Activated CD4-positive, alpha-beta memory T cell treated with anti-CD3 and anti-CD28 coated beads for 36 hours (primary cell): ENCODE measurements at places on chromosomes 1 and 21.

DNA sequence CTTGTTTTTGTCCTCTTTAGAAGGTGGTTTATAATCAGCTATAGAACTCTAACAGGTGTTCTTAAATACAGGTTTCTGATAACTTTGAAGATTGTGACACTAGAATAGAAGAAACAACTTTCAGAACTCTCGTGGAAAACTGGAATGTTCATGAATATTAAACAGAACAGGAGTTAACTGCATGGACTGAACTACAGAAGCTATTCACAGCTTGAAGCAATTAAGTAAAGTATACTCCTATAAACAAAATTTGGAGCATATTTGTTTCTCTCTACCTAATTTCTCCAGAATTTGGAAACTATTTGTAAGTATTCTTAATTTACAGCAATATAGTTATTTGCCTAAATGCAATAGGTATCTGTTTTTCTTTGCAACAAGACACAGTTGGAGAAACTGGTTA is 824.8 kb downstream of the ADGRL2 start:
- no peak for DNase-seq

- no peak for DNase-seq
These were observed 3.2 kb upstream of the ADIPOR1 start for GRCh38 chr1:202961220-202961880.

GRCh38 chr1:53273526-53273925 is 35.2 kb upstream of the MAGOH start:
- no peak for DNase-seq

GRCh38 chr1:215963040-215963439 is 395.9 kb downstream of the KCTD3 start:
- DNase-seq: no peak

DNA sequence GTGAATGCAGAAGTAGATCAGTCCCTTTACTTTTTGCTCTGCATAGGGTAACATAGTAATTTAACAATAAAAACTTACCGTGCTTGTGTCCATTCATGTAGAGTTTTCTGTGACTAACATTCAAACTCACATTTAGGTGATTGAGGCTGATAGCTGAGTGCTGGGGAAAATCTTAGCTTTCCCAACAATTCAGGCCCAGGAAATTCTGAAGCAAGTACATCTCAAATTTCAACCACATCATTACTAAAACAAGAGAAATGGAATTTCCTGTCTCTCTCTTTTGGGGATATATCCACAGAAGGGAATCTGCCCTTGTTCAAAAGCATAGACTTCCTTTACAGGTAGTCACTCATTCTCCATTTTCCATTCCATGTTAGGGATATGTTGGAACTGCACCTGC is 33.1 kb upstream of the C1orf146 start:
- no peak for DNase-seq

GRCh38 chr1:33015216-33015615 is 21.5 kb downstream of the AK2 start:
- DNase-seq: no peak

DNA sequence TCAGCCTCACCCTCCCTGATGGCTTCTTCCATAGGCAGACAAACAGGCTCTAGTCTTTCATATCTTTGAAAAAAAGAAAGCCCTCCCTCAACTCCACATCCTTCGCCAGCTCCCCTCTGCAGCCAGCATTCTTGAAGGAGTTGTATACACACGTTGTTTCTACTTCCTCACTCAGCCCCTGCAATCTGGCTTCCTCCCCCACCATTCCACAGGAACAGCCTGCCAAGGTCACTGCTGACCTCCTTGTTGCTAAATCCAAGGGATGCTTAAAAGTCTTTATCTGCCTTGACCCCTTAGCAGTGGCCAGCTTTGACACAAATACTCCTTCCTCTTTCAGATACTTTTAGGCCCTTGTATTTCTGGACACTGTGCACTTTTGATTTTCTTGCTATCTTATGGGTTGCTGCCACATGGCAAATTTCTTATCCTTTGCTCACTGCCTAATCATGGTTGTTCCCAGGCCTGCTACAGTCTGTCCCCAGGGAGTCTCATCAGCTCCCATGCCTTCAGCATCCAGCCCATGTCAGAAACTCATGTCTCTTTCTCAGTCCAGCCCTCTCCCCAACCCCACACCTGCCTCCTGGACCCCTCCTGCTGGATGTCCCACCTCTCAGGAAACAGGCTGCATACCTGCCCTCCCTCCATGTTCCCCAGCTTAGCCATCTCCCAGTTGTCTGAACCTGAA is 8.3 kb downstream of the FAM229A start:
- DNase-seq: no peak

DNA sequence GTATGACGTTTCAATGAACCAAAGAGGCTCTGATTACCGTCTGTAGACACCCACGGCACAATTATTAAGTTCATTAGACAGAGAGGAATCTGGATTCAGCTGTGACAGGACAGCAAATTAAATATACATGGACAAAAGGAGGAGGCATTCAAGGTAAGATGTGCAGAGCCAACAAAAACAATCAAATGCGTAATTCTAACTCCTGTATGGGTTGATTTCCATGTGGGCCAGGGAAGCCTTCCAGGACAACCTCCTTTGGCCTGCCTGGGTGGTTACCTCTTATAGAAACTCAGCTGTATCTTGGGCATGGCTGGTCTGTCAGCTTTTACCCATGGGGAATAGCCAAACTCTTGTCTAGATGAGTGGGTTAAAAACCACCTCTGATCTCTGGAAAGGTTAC is 43.8 kb downstream of the CCN1 start:
- DNase-seq: no peak

DNA sequence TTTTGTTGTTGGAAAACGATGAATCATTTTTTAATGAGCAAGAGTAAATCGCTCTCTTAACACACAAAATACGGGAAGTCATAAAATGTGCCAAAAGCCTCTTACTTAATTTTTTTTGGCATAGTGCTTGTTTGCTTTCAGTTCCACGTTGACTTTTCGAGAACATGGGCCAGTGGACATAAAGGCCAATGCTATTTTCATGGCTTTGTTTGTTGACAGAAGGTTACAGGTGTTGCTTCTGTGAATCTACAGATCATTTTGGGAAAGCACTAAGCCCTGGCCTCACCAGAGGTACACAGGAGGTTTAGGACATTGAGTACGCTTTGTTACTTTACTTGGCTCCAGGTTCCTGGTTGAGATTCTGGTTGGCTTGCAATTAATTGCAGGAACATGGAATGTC is 199.4 kb upstream of the HMCN1 start:
- no peak for DNase-seq

DNA sequence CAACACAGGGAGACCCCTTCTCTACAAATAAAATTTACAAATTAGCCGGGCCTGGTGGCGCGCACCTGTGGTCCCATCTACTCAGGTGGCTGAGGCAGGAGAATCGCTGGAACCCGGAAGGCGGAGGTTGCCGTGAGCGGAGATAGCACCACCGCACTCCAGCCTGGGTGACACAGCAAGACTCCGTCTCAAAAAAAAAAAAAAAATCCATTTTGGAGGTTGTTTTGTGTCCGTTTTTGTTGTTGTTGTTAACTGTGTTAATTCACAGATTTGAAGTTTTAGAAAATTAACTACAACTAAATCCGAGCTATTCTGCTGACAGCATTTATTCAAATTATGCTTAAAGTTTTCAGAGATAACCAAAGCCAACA is 618 bp downstream of the CLCC1 start:
- peak; percentile 61 for DNase-seq

GRCh38 chr1:55888685-55889317 is 673.6 kb upstream of the USP24 start:
- no peak for DNase-seq

GRCh38 chr1:226433341-226433720 is 25.4 kb upstream of the PARP1 start:
- DNase-seq: no peak

- peak; percentile 58 for DNase-seq
These were observed 5.5 kb upstream of the AGTRAP start for GRCh38 chr1:11730429-11730891.

DNA sequence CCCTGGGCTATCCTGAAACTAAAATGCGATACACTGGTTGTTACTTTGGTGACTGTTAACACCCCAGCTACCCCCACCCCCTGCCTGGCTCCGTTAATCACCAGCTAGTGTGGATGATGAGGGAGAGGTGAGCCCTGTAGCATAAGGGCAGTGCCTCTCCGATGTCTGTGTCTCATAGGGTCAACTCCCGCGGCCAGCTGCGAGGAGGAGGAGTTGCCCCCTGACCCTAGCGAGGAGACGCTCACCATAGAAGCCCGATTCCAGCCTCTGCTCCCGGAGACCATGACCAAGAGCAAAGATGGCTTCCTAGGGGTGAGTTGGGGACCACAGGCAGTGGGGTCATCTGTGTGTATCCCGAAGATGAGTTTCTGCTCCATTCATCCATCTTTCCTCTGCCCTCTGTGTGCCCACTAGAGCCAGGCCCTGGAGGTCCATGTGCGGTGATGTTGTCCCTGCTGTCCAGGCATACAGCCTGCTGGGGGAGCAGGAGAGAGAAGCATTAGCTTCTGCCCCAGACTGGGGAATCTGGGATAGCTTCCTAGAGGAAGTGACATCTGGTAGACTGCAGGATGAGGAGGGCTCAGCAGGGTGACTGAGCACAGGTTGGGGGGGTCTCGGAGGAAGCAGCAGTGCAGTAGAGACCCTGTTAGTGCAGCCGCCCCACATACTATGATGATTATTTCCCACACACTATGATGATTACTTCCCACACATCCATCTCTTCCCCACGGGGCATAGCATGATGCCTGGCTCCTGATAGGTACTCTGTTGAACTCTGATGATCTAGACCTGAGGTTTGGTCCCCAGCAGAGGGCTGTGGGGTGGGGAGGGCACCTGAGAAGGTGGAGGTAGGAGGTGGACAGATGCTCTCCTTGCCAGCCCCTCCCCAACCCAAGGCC is 5.2 kb downstream of the SELENON start:
- no peak for DNase-seq

DNA sequence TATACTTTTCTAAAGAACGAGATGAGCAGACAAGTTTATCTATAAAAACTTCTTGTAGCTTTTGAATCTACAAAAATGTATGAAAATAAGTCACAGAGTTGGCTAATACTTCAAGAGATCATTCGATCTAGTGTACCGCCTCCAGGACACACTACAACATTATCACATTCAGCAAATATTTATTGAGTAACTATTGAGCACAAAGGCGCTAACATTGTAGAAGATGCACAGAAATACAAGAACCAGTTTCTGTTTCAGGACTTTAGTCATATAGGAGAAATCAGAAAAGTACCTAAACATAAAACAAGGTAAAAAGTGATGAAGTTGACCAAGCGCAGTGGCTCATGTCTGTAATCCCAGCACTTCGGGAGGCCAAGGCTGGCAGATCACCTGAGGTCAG is 20.6 kb downstream of the WASF2 start:
- DNase-seq: no peak

DNA sequence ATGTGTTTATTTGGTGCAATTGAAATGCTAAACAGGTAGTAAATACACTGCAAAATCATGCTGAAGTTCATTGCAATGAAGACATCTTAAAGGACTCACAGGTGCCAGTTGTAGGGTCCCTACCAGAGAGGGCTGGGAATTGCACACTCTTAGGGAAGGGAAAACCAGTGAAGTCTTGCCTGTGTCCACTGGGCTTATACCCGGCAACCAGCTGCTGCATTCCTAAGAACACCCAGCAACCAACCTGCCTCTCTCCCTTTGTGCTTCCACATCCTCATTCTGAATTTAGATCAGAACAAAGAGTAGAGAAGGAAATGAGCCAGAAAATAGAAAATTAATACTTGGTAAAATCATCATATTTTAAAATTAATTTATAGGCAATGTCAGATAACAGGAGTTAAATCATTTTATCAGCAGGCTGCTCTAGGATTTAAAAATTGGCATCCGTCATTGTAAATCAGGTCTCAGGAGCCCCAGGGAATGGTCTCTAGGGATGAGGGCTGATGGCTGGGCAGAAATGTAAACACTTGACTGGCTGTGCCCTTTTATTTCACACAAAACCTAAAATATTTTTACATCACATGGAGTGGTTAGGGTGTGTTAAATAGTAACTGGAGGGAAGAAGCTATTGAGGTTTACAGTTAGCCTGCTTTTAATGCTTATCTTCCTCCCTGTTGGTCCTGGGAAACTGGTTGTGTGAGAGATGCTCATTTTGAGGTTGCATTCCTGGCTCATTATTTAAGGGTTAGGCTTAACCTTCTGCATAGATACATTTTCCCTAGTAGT is 31.3 kb downstream of the PTGFRN start:
- DNase-seq: no peak

- DNase-seq: no peak
These were observed 60.0 kb downstream of the BACE2 start for GRCh38 chr21:41228006-41228370.

- DNase-seq: no peak
These were observed 69.7 kb upstream of the WNT4 start for GRCh38 chr1:22212400-22213233.

DNA sequence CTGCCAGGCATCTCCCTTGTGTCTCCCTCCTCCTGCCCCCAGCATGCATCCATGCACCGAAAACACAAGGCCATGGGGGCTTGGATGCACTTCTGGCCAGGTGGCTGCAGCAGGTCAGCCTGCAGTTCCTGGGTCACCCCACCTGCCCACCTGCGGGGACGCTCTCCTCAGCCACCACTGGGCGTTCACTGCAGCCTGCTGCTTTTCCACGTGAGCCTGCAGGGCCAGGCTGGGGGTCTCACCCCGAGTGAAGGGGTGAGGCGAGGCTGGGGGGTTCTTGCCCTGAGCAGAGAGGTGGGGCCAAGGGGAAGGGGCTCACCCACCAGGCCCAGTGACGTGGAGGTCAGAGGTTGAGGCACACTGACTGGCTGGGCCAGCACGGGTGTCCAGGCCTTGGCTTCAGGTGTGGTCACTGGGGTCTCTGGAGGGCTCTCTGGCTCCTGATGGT is 64.6 kb downstream of the WNT9A start:
- peak; percentile 6 for DNase-seq

DNA sequence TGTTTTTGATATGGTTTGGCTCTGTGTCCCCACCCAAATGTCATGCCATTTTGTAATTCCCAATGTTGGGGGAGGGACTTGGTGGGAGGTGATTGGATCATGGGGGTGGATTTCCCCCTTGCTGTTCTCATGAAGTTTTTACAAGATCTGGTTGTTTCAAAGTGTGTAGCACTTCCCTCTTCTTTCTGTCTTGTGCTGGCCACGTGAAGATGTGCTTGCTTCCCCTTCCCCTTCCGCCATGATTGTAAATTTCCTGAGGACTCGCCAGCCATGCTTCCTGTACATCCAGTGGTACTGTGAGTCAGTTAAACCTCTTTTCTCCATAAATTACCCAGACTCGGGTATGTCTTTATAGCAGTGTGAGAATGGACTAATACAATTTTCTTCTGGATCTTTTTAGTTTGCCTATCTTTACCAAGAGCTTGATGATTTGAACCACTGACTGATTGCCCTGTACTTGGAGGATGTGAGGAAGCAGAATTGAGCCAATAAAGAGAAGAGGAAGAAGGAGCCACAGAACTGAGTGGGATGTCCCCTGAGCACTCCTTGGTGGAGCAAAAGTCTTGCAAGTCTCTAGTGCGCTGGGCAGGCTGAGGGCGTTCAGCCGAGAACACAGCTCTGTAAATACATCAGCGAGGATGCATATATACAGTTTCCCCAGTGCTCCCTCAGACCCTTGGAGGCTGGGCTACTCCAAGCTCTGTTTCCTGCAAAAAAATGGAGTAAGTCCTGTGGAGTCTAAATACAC is 102.6 kb downstream of the CYYR1 start:
- DNase-seq: no peak

- DNase-seq: no peak
These were observed 339.6 kb upstream of the DPYD start for GRCh38 chr1:98260412-98260811.

- DNase-seq: no peak
These were observed 17.2 kb downstream of the GPR3 start for GRCh38 chr1:27409669-27410068.

- DNase-seq: no peak
These were observed 8.2 kb downstream of the MUL1 start for GRCh38 chr1:20499718-20500117.
